ENCODE measurements at places on chromosomes 11 and 22.
A peak's percentile ranks its signal among the peaks of the same experiment; 100 is the strongest.

- no peak for DNase-seq
Observed at GRCh38 chr11:69411257-69411924, 70.1 kb upstream of the LINC01488 start.

- DNase-seq = no peak
Observed at GRCh38 chr22:49244466-49245420, 582.9 kb downstream of the BRD1 start.

GRCh38 chr11:120188811-120189455 is 21.9 kb upstream of the OAF start:
- no peak for DNase-seq

DNA sequence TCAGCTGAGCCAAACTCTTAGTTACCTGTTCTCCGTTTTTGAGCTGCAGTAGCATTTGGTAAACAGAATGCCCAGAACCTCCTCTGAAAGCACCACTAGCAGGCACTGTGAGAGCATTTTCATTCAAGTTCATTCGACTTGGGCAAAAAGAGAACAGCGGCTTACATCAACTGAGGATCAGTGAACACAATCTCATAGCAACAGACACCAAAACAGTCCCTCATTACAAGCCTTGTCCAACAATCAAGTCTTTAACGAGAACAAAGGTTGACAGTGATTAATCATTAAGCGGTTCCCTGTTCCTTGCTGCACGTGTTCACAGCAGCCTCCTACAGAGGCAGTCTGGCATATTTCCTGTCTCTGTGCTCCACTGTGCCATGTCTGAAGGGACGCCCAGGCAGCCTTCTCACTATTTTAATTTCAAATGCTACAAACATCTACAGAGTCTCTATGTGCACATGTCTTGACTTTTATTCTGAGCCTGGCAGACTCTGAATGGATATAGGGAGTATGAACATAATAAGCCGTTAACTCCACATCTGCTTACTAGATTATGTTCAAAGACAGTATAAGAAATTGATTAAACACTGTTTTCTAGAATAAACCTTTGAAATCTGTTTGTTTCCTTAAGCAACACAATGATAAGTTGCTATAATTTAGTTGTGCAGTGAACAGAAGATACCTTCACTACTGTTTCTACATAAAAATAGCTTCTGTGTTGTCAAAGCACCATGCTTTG is 88.3 kb upstream of the MTMR2 start:
- no peak for DNase-seq

- DNase-seq = no peak
Observed at GRCh38 chr11:130580372-130580771, 131.9 kb downstream of the ADAMTS15 start.

DNA sequence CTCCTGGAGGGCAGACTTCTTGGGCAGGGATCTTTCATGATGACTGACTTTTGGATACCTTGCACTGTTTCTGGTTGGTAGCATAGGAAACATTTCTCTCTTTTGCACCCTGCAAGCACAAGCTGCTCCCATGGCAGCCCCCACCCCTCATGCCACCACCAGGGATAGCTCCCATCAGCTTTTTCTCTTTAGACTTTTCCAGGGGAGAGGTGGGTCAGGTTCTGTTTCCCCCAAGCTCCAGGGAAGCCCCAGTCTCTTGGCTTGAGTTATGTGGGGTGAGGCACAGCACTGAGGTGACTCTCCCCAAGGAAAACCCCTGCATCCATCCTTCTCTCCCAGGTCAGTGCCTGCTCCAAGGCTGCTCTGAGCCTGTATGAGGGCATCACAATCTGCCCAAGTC is 22.5 kb downstream of the LRRC32 start:
- no peak for DNase-seq

DNA sequence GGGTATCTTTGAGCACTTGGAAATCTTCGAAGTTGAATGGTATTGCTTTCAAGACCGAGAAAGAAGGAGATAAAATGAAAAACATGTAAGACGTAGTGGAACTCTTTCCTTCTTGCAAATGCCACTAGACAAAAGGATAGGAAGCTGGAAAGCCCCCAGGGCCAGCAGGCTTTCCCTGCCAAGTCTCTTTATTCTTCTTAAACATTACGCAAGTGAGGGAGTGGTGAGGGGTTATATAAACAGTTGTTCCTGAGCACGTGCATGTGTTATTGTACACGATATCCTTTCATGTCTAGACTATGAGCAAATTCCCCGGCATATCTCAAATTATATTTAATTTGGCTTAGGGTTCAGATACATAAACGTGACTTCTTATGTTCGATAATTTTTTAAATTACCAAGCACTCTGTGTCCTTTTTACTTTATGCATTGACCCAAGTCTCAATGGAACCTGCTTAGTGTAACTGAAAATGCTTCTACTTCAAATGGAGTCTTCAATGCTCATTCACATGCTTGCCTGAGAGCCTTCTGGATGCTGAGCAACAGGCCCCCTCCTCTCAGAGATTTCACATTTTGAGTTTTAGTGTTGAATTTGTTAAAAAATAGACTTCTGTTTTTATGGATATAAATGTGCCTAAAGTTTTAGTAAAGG is 59.0 kb downstream of the PPP2R1B start:
- DNase-seq = no peak

DNA sequence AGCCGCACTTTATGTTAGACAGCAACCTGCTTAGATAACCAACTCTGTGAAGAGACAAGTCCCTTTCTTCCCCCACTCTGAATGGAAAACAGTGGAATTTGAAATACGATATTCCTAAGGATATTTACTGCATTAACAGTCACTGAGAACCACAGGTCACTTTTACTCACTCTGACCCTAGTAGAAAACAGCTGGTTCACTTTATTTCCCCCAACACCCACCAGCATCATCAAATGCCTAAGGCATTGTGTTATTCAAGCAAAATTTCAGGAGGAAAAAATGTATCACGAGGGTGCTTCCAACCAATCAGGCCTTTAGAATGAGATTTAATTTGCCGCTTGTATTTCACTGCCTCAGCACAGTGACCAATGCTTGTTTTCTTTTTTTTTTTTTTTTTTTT is 1134.1 kb upstream of the CCDC90B start:
- DNase-seq = no peak

- no peak for DNase-seq
Observed at GRCh38 chr11:78112582-78113275, 26.7 kb downstream of the ALG8 start.

DNA sequence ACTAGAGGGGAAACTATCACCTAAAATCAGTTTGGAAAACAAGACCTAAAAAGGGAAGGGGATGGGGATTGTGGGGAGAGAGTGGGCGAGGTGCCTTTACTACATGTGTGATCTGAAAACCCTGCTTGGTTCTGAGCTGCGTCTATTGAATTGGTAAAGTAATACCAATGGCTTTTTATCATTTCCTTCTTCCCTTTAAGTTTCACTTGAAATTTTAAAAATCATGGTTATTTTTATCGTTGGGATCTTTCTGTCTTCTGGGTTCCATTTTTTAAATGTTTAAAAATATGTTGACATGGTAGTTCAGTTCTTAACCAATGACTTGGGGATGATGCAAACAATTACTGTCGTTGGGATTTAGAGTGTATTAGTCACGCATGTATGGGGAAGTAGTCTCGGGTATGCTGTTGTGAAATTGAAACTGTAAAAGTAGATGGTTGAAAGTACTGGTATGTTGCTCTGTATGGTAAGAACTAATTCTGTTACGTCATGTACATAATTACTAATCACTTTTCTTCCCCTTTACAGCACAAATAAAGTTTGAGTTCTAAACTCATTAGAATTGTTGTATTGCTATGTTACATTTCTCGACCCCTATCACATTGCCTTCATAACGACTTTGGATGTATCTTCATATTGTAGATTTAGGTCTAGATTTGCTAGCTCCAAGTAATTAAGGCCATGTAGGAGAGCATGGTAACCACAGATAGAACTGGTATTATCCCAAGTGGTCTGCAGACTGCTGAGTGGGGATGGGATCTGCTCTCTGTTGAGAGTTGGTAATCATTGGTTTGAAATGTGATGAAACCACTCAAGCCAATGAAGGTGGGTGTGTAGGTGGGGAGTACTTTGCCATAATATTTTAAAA is 3.6 kb downstream of the NEAT1 start:
- peak; percentile 98 for DNase-seq

GRCh38 chr11:132052904-132053303 is 682.5 kb downstream of the NTM start:
- no peak for DNase-seq

DNA sequence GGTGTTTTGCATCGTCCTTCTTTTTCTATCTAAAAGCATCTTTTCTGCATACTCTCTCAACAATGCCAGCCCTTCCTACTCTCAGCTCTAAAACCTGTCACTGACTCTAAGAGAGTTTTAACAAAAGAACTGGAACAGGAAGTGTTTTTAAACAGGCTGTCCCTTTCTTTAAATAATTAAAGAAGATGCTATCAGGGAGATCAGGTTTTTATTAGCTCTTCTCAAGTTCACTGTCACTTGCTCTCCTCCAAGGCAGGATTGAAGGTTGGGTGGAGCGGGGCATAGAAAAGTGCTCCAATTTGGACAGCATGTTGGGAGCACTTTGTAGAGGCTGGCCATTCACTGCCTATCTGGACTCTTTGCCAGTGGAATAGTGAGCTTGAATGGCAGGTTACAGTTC is 56.4 kb upstream of the BARX2 start:
- DNase-seq = no peak

DNA sequence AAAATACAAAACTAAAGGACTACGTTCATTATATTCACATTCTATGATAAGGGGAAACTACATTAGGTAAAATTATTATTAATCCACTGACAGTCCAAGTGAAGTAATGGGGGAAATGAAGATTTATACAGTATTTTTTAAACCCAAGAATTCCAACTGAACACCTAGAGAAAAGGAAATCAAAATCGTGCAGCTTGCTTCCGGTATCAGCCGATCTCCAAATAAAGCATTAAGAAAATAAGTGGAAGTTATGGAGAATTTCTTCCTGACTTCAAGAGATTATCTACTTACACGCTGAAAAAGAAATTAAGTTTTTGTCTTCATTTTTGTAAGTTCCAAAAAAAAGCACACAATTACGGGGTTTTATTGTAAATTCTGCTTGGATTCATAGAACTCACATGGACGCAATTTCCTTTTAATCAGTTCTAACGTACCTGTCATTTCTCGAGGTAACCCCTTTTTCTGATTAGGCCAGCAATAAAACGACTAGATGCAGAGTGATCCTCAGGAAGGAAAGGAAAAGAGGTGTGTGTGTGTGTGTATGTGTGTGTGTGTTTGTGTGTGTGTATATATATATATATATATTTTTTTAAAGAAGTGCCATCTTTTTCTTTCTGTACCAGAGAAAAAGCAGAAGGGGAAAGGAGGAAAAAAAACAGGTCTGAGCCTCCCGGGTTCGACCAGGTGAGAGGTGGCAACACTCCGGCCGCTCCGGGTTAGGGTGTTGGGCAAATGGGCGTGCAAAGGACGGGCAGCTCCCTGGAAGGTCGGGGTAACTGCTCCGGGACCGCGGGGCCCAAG is 1.1 kb downstream of the ZBTB44 start:
- DNase-seq = no peak

GRCh38 chr11:64032050-64032449 is 3.7 kb upstream of the FLRT1 start:
- DNase-seq = no peak

DNA sequence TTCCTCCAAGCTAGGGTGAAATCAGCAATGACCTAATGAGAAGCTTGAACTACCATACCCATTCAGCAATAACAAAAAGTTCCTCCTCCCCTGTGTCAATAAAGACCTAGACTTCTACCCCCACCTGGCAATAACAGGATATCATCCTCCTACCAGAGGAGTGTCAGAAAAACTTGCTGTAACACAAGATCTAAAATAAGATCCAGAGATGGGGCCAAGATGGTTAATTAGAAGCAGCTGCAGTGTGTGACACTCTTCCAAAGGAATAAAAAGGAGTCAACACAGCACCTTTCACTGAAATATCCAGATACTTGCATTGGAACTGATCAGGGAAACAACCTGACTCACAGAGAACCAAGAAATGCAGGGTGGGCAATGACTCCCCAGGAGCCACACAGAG is 84.4 kb upstream of the ARHGAP42 start:
- DNase-seq = no peak

- DNase-seq = no peak
Observed at GRCh38 chr11:117862753-117863152, 13.7 kb downstream of the FXYD6 start.

DNA sequence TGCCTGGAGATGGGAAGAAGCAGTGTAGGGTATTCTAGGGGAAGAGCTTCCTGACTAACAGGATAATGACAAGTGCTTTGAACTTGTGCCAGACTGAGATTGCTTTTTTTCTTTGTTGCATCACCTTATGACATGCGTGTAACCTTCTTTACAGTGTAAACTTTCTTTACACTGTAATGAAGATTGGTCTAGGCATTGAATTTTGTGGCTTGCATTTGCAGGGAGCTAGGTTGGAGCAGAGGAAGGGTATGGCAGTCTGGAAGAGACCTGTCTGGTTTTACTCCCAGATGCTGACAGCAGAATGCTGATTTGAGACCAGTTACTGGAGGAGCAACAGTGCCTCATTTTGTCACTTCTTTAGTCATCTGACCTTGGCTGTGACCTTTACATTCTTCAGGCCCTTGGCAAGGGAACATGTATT is 5.6 kb downstream of the DDB2 start:
- no peak for DNase-seq

DNA sequence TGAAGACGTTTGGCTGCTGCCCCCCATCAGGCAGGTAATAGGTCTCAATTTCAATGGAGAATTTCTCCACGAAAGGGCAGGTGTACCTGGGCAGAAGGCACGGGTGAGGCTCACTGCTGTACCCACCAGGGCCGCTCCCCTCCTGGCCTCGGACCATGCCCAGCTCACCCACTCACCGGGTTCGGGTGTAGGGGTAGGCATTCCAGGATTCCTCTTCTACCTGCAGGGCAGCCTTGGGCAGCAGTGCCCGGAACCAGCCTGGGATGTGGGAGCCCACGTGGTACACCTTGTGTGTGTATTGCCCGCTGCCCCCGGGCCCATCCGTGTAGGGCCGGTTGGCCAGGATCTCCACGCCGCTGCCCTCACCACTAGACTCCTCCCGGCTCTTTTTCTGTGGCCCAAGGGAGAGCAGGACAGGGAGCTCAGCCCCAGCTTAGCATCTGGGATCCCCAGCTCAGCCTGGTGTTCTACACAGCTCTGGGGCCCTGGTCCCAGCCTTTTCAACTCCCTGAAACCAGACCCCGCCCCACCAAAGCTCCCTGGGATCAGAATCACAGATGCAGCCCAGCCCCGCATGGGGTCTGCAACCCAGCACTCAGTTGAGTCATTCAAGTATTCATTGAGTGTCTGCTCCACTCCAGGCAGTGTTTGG is 2.7 kb downstream of the PITPNM1 start:
- no peak for DNase-seq

DNA sequence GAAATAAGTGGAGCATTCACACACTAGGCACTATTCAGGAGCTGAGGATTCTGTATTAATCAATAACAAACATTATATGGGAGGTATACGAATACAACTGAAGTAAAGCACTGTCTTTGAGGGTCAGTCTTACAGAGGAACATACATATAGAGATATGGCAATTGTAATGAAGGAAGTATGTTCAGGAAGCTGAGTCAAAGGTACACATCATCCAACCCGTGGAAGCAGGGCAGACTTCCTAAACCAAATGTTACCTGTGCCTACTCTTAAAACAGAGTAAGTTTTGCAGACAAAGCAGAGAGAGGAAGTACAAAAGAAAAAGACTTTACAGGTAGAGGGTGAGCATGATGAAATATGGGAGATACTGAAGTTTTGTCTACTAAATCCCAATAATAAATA is 481.2 kb upstream of the ARHGAP42 start:
- DNase-seq = no peak

GRCh38 chr11:92226331-92227229 is 2.0 kb downstream of the FAT3 start:
- DNase-seq = no peak

- DNase-seq = no peak
Observed at GRCh38 chr11:44178381-44178780, 82.9 kb downstream of the EXT2 start.

- no peak for DNase-seq
Observed at GRCh38 chr11:116507849-116508695, 264.7 kb downstream of the BUD13 start.

Data from AML-193 (cell line).